ENCODE measurements at places on chromosomes 3 and 15. TPM values are rescaled to one million over a fixed set of nuclear protein-coding genes. Genes with fewer than 3 reads are reported as not detected.

ZDHHC3 gene
- total RNA-seq, result 28.5 TPM

PFKFB4 gene
- 3.2 TPM for total RNA-seq

CASR gene
- total RNA-seq, result not detected

ERC2 gene
- not detected for total RNA-seq

LPCAT4 gene
- total RNA-seq, result 2.2 TPM

LTF gene
- total RNA-seq, result not detected

CISH gene
- total RNA-seq, result not detected

MYD88 gene
- 4.1 TPM for total RNA-seq

CCDC54 gene
- total RNA-seq, result not detected

BMF gene
- total RNA-seq, result not detected

IL5RA gene
- total RNA-seq, result not detected

SPRED1 gene
- 28.1 TPM for total RNA-seq

ATP13A4 gene
- total RNA-seq, result not detected

DUSP7 gene
- total RNA-seq, result 9.7 TPM
